ENCODE measurements at places on chromosomes 11 and 22. TPM values are rescaled to one million over a fixed set of nuclear protein-coding genes. Genes with fewer than 3 reads are reported as not detected.

GRCh38 chr11:114175706-114176105 lies 116.2 kb downstream of the ZBTB16 start:
- no peak for DNase-seq

GRCh38 chr11:57154739-57155138 lies 27.0 kb upstream of the LRRC55 start:
- no peak for DNase-seq

DNA sequence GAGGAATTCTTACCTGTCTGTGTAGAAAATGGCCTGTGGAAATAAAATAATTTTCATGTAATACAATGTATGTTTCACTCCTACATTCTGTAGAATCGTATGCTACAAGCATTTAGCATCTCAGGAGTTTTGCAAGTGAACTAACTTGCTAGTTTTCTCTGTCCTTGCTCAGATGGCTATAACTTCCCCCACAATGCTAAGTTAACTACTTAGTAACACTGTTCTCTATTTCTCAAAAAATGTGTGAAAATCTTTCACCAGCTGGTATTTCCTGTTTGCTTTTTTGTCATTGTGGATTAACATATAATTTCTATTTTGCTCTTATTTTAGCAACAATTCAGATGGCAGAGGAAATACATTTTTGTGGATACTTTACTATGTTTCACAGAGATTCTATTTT lies 4.4 kb downstream of the OR4S2 start:
- DNase-seq, result no peak

GRCh38 chr11:117816151-117816741 lies 8.3 kb downstream of the FXYD2 start:
- DNase-seq, result no peak

DNA sequence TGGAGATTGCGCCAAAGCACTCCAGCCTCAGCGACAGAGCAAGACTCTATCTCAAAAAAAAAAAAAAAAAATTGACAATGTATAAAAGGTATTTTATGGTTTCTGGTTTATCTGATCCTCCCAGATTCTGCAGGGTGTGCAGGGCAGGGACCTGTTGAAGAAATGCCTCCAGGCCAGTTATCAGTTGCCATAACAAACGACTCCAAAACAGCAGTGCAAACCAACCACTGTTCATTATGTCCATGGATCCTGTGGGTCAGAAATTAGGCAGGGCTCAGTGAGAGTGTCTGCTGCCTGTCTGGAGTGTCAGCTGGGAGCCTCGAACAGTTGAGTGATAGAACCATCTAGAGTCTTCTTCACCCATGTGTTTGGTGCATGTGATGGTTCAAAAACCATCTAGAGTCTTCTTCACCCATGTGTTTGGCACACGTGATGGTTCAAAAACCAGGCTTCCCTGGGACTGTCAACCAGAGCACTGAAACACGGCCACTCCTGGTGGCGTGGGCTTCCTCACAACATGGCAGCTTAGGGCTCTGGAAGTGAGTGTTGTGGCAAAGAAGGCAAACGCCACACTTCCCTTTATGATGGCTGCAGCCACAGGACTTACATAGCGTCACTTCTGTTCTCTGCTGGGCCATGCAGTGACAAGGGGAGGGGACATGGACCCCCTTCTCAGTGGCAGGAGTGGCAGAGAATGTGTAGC lies 115.1 kb upstream of the CRYBB3 start:
- DNase-seq, result no peak

GRCh38 chr11:76762867-76763572 lies 20.1 kb upstream of the TSKU start:
- no peak for DNase-seq

- DNase-seq, result no peak
Measured at GRCh38 chr22:42945027-42945426, 69.9 kb downstream of the PACSIN2 start.

- DNase-seq, result no peak
Measured at GRCh38 chr11:429931-430456, 11.8 kb downstream of the ANO9 start.

DNA sequence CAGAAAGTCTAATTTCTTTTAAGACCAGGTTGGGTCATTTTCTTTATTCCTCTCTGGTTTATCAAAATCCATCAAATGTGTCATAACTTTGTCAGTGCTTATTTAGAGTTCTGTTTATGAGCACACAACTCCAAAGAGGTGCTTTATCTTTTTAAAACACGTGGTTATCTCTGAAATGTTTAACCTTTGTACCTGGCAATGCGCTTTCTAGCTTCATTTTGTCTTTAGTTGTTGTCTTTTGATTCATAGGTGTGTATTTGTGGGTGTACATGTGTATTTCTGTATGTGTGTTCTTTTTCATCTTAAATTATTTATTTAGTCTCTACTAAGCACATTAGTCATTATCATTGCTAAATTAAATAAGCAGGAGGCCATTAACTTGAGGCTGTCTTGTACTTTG lies 251.4 kb downstream of the JRKL start:
- DNase-seq, result no peak

DNA sequence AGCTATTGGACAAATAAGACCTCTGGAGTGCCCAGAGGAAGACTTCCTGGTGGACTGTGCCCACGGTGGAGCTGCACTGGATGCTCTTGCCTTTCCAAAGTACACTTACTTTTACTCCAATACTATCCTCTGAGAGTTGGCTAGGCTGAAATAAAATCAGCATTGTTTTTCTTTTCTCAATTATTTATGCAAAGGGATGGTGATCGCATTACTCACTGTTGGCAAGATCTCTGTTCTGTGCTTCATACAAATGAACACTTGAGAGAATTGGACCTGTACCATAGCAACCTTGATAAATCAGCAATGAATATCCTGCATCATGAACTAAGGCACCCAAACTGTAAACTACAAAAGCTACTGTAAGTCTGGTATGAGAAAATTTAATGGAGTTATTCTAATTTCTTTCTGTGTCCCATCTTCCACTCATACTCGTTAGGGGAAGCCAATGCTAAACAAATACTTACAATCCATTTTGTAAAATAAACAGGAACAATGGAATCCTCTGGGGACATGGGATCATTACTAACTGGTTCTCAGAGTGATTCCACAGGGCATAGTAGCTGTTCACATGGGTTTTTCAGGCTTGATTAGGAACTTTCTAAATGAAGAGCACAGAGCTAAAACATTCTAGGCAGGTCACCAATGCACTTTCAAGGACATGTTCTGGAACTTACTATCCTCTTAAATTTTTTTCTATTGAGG lies 26.3 kb downstream of the NLRP14 start:
- DNase-seq, result peak; percentile 4

DNA sequence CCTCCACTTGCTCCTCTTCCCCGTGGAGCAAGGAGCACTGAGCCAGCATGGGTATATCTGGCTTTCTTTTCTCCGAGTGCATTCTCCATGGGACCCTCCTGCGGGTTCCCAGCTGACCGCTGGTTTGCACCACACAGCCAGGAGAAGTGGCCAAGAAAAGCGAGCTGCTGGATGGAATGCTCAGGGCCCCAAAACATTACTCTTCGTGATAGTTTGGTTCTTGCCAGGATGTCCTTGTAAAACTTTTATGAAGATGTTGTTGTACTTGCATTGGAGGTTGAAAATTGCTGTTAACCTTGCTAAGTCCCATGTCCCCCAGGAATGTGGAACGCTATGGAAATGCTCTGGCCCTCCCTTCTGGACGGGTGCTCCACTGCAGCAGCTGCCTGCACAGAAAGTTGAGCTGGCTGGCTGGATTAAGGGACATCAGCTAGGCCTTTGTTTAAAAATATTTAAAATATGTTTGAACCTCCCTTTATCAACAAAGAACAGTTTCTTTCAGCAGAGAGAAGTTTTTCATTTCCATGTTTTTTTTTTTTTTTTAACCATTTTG lies 68.7 kb downstream of the ZNRF3 start:
- peak; percentile 88 for DNase-seq

DNA sequence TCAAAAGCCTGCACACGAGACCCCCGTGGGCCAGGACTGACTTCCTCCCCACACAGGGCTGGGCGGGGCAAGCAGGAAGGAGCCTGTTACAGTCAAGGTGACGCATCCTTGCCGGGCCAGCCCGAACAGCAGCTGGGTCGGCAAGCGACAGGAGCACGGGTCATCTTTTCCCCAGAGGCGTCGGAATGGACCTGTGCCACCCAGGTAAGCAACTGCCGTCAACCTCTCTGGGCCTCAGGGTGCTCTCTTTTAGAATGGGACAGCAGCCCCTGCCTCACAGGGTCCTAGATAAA lies at the start of gene CYTH4:
Gene CYTH4 (plus strand): TSS at position 124 of the 293 bp plus-strand sequence. CDS start 62 bp downstream, at position 186.
- peak; percentile 53 for DNase-seq

DNA sequence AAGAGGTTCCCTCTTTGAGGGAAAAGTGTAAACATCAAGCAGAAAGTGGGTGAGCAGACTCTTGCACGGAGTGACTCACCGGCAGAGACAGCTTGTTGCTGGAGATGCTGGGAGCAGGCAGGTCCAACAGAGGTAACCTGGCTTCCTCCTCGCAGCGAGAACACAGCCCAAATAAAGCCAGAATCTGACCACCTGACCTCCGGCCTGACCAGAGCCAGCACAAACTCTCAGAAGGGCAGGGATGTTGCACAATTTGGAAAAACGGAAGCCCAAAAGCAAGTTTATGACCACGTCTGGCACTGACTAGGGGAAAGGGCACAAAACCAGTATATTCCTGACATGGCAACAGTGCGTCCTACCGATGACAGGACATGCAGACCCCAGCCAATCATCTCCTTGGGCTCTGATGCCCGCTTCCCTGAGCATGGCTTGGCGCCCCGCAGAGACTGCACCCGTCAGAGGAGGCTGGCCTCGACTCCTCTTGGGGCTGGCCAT lies 5.4 kb downstream of the SMCO4 start:
- no peak for DNase-seq

- DNase-seq, result no peak
Measured at GRCh38 chr11:15635521-15635920, 520.8 kb downstream of the INSC start.

- DNase-seq, result no peak
Measured at GRCh38 chr11:118939404-118939915, 13.7 kb upstream of the BCL9L start.

GRCh38 chr11:120037111-120037510 lies 100.8 kb downstream of the TRIM29 start:
- DNase-seq, result no peak

DNA sequence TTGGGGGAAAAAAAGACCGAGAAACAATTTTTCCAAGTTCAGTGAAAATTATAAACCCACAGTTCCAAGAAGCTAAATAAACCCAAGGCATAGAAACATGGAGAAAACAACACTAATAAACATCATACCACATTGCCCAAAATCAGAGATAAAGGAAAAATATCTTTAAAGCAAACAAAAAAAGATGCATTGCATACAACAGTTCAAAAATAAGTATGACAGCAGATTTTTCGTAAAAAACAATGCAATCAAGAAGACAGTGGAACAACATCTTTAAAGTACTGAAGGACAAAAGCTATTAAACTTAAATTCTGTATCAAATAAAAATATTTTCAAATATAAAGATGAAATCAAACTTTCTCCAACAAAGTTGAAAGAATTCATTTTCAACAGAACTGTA lies 921.3 kb downstream of the METTL15 start:
- no peak for DNase-seq

GRCh38 chr11:68961245-68961644 lies 19.5 kb downstream of the MRGPRD start:
- DNase-seq, result no peak

GRCh38 chr22:36619797-36620399 lies 83.7 kb downstream of the CACNG2 start:
- DNase-seq, result no peak

P4HA3 gene
- polyA plus RNA-seq, result 2.2 TPM

TMPRSS4 gene
- 1.2 TPM for polyA plus RNA-seq

SLC25A17 gene
- 22.0 TPM for polyA plus RNA-seq

ACCS gene
- polyA plus RNA-seq, result 9.7 TPM

C1QTNF5 gene
- polyA plus RNA-seq, result 27.5 TPM

Measured in muscle of leg (tissue), 16 donors.